ENCODE measurements at places on chromosomes 12 and 14.
A peak's percentile ranks its signal among the peaks of the same experiment; 100 is the strongest.

DNA sequence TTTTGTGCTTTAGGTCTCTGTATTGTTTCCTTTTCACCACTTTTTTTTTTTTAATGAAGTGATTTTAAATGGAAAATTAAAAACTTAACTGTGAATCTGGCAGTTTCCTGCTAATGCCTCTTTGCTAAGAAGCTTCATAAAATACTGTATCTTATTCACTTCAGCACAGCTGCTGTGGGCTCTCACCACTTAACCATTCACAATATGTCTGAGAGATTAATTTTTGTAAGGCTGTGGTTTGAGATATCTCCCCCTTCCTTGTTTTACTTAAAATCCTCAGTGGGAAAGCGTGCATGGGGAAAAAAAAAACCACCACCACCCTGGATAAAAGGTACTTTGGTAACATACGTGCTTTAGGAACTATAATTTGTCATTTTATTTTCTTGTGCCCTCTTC lies 115.9 kb downstream of the ETV6 start:
- no peak for DNase-seq

GRCh38 chr12:104371043-104371870 lies 67.7 kb downstream of the EID3 start:
- DNase-seq = no peak

- no peak for DNase-seq
Observed at GRCh38 chr12:110229409-110229808, 51.6 kb upstream of the ATP2A2 start.

GRCh38 chr14:101395779-101396178 lies 165.5 kb upstream of the DIO3 start:
- no peak for DNase-seq

DNA sequence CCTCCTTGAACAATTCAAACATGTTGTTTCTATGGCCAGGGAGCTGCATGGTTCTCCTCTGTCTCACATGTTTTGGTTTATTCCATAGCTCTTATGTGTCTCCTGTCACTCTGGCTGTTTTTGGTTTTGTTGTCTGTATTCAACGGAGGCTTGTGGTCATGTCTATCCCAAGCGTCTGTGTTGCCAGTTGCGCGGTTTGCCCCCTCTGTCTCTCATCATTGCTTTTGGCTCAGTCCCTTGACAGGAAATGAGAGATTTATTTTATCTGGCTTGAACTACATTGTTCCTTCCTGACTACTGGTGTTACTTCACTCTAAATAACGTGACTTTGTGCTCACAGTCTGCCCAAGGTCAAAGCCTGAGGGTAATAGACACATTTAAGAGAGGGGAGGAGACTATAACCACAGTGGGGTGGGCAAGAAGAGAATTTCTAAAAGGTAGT lies 96.4 kb upstream of the SOX5 start:
- peak; percentile 83 for DNase-seq

- DNase-seq = no peak
Observed at GRCh38 chr12:96314723-96315122, 85.5 kb downstream of the CDK17 start.

GRCh38 chr12:113837084-113837483 lies 129.0 kb downstream of the RBM19 start:
- no peak for DNase-seq

- no peak for DNase-seq
Observed at GRCh38 chr12:90816353-90817089, 138.5 kb downstream of the CCER1 start.

All from smooth muscle cell of the brain vasculature (primary cell).